ENCODE measurements at places on chromosomes 12 and 14. TPM values are rescaled to one million over a fixed set of nuclear protein-coding genes. Genes with fewer than 3 reads are reported as not detected.

SOAT2 gene
- 0.82 TPM for total RNA-seq

PZP gene
- 0.79 TPM for total RNA-seq

RNU6-8 gene
- not detected for total RNA-seq

ARL6IP4 gene
- 164 TPM for total RNA-seq

KLRC2 gene
- total RNA-seq = not detected

FKBP3 gene
- 20.2 TPM for total RNA-seq

GNB3 gene
- total RNA-seq = under 0.01 TPM

RGS6 gene
- not detected for total RNA-seq

DNA sequence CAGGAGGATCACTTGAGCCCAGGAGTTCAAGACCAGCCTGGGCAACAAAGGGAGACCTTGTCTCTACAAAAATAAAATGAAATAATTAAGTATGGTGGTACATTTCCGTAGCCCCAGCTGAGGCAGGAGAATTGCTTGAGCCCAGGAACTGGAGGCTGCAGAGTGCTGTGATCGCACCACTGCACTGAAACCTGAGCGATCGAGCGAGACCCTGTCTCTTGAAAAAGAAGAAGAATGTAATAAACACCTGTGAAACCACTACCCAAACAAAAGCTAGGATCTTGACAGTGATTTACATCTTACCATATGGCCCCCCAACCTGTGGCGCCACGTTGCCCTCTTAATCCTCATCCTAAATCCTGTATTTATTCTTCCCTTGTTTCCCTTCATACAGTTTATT is 5.7 kb upstream of the DTX1 start:
- no peaks in the 10 kb centered on the region for H3K4me1 ChIP-seq
- DNase-seq = no peak
- no peaks in the 10 kb centered on the region for H3K27me3 ChIP-seq
- H3K4me3 ChIP-seq = no peak overlapping the region

- H3K4me3 ChIP-seq = no peak overlapping the region
- no peaks in the 10 kb centered on the region for H3K27me3 ChIP-seq
- no peak for DNase-seq
- H3K4me1 ChIP-seq = peaks cover 4% of the 10 kb centered on the region
- H3K36me3 ChIP-seq = no peaks in the 10 kb centered on the region
Observed at GRCh38 chr12:89951050-89951693, 242.5 kb upstream of the ATP2B1 start.

GRCh38 chr14:71001742-71002141 is 94.5 kb downstream of the PCNX1 start:
- no peaks in the 10 kb centered on the region for H3K36me3 ChIP-seq
- no peak overlapping the region for H3K27ac ChIP-seq
- no peaks in the 10 kb centered on the region for H3K27me3 ChIP-seq
- no peak overlapping the region for H3K4me3 ChIP-seq
- peaks cover 4% of the 10 kb centered on the region for H3K4me1 ChIP-seq

- no peak overlapping the region for H3K27ac ChIP-seq
- H3K4me1 ChIP-seq = no peaks in the 10 kb centered on the region
- no peak overlapping the region for H3K4me3 ChIP-seq
- no peaks in the 10 kb centered on the region for H3K27me3 ChIP-seq
- DNase-seq = no peak
- H3K36me3 ChIP-seq = no peaks in the 10 kb centered on the region
Observed at GRCh38 chr14:63478437-63478852, 64.7 kb downstream of the PPP2R5E start.

DNA sequence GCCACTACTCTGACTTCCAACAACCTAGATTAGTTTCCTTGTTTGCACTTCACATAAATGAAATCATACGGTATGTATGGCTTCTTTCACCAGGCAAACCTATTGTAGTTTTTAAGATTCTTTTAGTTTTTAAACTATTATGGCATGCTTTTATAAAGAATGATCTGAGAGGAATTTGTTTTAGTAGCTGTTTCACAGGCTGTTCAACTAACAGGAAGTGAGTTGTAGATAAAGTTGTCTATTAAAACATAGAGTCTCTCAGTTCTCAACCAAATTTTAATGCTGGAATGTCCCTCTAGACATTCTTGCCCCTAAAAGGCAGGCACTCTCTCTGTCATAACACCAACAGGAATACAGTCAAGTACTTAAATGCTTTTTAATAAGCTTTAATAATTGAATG is 102.7 kb upstream of the DACT1 start:
- no peaks in the 10 kb centered on the region for H3K36me3 ChIP-seq
- H3K4me1 ChIP-seq = no peaks in the 10 kb centered on the region
- no peak overlapping the region for H3K27ac ChIP-seq
- no peak overlapping the region for H3K4me3 ChIP-seq

- H3K36me3 ChIP-seq = no peaks in the 10 kb centered on the region
- H3K27me3 ChIP-seq = no peaks in the 10 kb centered on the region
- H3K27ac ChIP-seq = no peak overlapping the region
- H3K4me3 ChIP-seq = no peak overlapping the region
- H3K4me1 ChIP-seq = no peaks in the 10 kb centered on the region
- no peak for DNase-seq
Observed at GRCh38 chr14:24971255-24971654, 78.7 kb downstream of the STXBP6 start.

GRCh38 chr12:12663644-12664294 is 32.2 kb downstream of the GPR19 start:
- no peak overlapping the region for H3K4me3 ChIP-seq
- no peak for DNase-seq
- no peaks in the 10 kb centered on the region for H3K4me1 ChIP-seq

DNA sequence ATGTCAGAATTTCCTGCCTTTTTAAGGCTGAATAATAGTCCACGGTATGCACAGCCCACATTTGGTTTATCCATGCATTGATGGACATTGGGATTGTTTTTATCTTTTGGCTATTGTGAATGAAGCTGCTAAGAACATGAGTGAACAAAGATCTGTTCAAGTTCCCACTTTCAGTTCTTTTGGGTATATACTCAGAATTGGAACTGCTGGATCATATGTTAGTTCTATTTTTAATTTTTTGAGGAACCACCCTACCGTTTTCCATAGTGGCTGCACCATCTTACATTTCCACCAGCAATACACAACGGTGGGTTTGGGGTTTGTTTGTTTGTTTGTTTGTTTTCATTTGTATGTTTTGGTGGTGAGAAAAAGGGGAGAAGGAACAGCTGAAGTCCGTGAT is 6.4 kb downstream of the GPR68 start:
- H3K4me3 ChIP-seq = no peak overlapping the region
- no peaks in the 10 kb centered on the region for H3K4me1 ChIP-seq
- H3K27me3 ChIP-seq = no peaks in the 10 kb centered on the region
- H3K36me3 ChIP-seq = no peaks in the 10 kb centered on the region

GRCh38 chr12:119808441-119808840 is 68.7 kb downstream of the CIT start:
- no peaks in the 10 kb centered on the region for H3K36me3 ChIP-seq
- no peaks in the 10 kb centered on the region for H3K4me1 ChIP-seq
- no peaks in the 10 kb centered on the region for H3K27me3 ChIP-seq
- H3K27ac ChIP-seq = no peak overlapping the region
- no peak overlapping the region for H3K4me3 ChIP-seq
- DNase-seq = no peak

DNA sequence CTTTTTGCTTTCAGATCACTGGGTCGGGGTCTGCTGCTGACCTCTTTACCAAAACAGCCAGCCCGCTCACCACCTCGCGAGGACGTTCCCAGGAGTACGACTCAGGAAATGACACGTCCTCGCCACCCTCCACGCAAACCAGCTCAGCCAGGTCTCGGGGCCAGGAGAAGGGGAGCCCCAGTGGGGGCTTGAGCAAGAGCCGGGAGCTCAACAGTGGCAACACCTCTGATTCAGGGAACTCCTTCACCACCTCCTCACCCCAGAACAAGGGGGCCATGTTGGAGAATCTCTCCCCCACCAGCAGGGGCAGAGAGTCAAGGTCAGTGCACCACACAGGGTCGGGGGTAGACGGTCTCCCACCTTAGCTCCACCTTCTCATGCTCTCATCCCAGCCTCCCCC is 33.4 kb upstream of the HSPB8 start:
- H3K27me3 ChIP-seq = no peaks in the 10 kb centered on the region
- H3K36me3 ChIP-seq = no peaks in the 10 kb centered on the region
- no peak overlapping the region for H3K4me3 ChIP-seq
- no peak for DNase-seq

GRCh38 chr12:69052613-69053408 is 119.8 kb upstream of the CPM start:
- no peaks in the 10 kb centered on the region for H3K4me1 ChIP-seq
- H3K4me3 ChIP-seq = no peak overlapping the region
- no peaks in the 10 kb centered on the region for H3K36me3 ChIP-seq
- no peak overlapping the region for H3K27ac ChIP-seq
- no peak for DNase-seq
- no peaks in the 10 kb centered on the region for H3K27me3 ChIP-seq

DNA sequence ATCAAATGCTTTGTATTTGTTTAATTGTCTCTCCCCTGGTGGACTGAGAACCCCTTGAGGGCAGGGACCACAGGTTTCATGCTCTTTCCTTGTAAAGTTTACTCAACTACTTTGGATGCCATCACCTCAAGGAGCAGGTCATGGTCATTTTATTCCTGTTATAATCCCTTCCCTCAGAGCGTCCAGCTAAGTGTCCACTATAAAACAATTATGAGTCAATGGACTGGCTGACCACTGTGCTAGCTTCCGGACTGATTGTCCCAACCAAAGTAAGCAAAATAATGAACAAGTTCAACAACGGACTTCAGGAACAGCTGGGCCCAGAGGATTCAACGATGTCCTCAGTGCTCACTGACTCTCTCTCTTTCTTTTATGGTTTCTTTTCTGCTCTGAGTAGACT is 18.2 kb downstream of the AK7 start:
- no peaks in the 10 kb centered on the region for H3K36me3 ChIP-seq
- H3K4me3 ChIP-seq = no peak overlapping the region
- H3K4me1 ChIP-seq = no peaks in the 10 kb centered on the region
- H3K27ac ChIP-seq = no peak overlapping the region

- no peaks in the 10 kb centered on the region for H3K36me3 ChIP-seq
- no peaks in the 10 kb centered on the region for H3K27me3 ChIP-seq
- no peak for DNase-seq
- no peak overlapping the region for H3K4me3 ChIP-seq
- H3K27ac ChIP-seq = no peak overlapping the region
Observed at GRCh38 chr12:131282292-131283080, 328.8 kb downstream of the ADGRD1 start.

- no peak for DNase-seq
- H3K4me1 ChIP-seq = no peaks in the 10 kb centered on the region
- no peak overlapping the region for H3K27ac ChIP-seq
Observed at GRCh38 chr12:114444422-114445279, 38.7 kb upstream of the TBX5 start.
